ENCODE measurements at places on chromosomes 11 and 22.

GRCh38 chr11:120908461-120909181 is 115.3 kb upstream of the TBCEL start:
- no peak for DNase-seq

- DNase-seq = no peak
Measured at GRCh38 chr11:105274631-105275030, 135.1 kb upstream of the CARD18 start.

DNA sequence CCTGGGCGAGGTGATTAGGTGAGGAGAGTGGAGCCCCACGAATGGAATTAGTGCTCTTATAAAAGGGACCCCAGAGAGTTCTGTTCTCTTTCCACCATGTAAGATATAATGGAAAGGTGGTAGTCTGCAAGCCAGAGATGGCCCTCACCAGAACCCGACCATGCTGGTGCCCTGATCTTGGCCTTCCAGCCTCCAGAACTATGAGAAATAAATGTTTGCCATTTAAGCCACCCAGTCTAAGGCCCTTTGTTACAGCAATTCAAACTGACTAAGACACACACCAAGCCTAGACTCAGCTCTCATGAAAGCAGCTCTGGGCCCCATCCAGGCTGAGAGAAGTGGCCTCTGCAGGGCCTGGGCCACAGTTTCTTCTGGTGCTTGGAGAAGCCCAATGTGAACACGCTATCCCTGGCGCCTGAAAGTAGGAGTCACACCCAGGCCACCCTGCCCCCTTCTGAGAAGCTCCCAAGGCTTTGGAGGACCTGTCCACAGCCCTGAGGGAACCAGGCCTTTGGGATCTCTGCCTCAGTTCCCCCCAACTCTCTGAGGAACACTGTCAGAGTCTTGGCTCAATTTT is 35.3 kb upstream of the LYVE1 start:
- DNase-seq = no peak

GRCh38 chr11:2889362-2890273 is 4.0 kb upstream of the CDKN1C start:
- no peak for DNase-seq

- no peak for DNase-seq
Measured at GRCh38 chr11:47359586-47359985, 7.1 kb upstream of the MYBPC3 start.

DNA sequence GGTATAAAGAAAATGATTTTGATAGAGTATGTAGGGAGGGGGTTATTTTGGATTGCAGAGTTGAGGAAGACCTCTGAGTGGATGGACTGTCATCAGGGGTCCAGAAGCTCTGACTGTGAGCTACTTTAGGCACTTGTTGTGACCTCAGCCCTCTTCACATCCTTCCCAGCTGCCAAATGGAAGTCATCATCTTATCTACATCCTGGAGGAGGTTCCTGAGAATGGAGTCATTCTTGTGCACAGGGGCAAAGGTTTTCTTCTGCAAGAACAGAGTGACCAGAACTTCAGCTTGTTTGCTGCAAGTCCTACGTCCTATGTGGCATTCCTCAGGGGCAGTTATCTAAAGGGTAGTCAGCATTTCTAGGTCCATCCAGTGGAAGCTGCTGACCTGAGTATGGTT is 393.8 kb downstream of the AASDHPPT start:
- DNase-seq = no peak

- DNase-seq = peak; percentile 74
Measured at GRCh38 chr22:21642584-21643448, 714 bp downstream of the SDF2L1 start.

DNA sequence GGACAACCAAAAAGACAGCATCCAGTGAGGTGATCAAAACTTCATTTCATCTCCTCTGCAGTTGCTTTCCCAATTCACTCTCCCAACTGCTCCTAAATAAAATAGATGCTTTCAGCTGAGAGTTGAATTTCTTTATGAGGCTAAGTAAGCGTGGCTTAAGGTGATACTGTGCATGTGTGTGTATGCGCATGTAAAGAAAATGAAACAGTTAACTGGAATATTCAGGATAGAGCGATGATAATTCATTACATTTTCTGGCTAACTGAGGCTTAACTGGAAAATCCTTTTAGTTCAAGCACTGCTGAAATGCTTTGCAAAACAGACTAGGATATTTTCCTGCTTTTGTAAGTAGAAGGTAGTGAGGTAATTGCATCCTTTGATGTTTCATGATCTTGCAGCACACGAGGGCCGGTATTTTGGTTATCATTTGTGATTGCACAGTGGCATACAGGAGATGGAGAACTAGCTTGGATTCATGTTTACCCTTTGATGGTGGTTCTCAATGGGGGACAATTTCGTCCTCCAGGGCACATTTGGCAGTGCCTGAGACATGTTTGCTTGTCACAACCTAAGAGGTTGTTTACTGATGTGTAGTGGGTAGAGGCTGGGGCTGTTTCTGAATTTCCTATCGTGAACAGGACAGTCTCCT is 71.2 kb downstream of the ZBTB16 start:
- no peak for DNase-seq

DNA sequence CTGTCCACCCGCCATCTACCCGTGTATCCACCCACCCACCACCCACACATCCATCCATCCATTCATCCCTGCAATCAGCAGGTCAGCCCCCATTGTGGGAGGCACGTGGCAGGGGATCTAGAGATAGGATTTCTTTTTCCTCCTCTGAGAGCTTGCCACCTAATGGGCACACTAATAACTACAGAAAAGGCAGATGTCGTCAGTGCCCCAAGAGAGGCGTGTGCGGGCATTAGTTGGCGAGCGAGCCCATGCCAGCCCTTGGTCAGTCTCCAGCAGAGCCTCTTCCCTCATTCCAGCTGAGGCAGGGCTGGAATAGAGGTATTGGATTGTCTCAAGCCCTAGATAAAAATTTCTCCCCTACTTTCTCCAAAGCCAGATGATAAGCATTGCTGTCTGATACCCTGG is 9.7 kb downstream of the USP2 start:
- no peak for DNase-seq

GRCh38 chr11:75351791-75352587 is 528 bp upstream of the ARRB1 start:
- peak; percentile 85 for DNase-seq

- no peak for DNase-seq
Measured at GRCh38 chr22:24437091-24437490, 9.7 kb downstream of the ADORA2A start.

GRCh38 chr11:45384711-45385241 is 98.6 kb upstream of the SYT13 start:
- no peak for DNase-seq

GRCh38 chr11:131688048-131688693 is 317.8 kb downstream of the NTM start:
- no peak for DNase-seq

DNA sequence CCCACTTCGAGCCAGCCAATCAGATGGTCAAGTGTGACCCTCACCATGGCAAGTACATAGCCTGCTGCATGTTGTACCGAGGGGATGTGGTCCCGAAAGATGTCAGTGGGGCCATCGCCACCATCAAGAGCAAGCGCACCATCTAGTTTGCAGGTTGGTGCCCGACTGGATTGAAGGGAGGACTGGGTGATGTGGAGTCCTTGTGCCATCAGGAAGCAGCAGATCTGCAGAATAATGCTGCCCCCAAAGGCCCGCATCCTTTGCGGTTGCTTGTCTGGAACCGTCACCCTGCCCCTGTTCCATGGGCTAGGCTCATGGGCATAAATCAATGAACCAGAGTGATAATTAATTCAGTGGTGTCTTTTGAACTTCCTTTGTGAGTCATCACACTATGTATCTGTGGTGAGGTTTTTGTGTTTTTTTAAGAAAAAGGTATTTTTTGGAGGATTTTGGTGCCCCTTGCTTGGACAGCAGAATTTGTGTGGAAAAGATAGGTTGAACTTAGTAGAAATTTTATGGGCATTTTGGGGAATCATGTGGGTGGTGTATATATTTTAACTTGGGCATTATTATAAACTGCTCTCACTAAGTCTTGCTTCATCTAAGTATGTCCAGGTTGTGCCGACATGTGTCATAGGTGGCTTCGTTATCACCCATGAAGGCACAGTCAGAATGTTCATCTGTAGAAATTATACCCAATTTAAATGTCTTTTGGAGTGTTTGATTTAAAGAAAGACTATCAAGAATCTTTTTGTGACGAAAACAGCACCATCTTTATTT is 22.3 kb downstream of the LRRC74B start:
- DNase-seq = no peak

DNA sequence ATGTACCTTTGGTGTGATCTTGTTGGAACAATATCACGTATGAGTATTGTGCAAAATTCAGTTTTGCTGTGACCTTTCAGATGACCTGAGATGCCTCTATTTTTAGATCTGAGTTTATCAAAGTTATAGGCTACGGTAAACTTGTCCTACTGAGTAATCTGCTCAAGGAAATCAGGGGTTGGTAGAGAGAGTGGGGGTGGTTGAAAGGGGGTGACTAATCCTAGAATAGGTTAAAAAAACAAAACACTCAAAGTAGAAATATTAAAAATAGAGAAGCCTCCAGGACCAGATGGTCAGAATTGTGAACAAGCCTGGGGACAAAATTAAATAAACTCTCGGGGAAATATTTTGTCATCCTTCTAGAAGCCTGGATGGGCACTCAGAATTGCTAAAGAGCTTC is 59.9 kb upstream of the C11orf87 start:
- no peak for DNase-seq

- DNase-seq = no peak
Measured at GRCh38 chr22:40326905-40327735, 19.2 kb upstream of the ADSL start.

DNA sequence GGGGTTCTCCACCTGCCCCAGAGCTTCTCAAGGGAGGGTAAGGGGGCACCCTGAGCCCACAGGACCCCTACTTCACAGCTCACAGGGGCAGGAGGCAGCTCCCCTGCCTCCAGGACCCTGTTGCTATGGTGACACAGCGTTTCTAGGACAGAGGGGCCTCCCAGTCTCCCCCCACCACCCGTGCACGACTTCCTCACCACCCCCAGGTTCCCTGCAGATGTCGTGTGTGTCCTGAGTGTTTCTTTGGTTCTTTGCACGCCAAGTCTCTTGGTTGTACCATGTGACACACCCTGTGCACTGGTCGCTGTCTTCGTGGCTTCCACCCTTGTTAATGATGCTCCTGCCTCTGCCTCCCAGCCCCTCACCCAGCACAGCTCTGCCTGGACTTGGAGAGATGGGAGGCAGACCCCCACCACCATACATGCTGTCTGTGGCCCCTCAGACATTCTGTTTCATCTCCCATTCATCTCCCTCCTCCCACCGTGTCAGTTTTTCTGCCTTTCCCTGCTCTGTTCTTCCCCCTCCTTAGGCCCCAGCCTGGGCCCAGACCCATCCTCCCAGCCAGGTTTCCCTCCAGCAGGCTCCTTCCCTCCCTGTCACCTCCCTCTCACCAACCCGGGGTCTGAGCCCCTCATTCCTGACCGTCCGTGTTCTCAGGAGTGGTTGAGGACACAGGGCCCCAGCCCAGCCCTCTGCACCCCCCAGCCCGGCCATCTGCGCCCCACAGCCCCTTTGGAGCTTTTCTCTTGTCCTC is 24.5 kb upstream of the RAB1B start:
- no peak for DNase-seq

- DNase-seq = no peak
Measured at GRCh38 chr22:27719535-27720227, 81.9 kb downstream of the MN1 start.

DNA sequence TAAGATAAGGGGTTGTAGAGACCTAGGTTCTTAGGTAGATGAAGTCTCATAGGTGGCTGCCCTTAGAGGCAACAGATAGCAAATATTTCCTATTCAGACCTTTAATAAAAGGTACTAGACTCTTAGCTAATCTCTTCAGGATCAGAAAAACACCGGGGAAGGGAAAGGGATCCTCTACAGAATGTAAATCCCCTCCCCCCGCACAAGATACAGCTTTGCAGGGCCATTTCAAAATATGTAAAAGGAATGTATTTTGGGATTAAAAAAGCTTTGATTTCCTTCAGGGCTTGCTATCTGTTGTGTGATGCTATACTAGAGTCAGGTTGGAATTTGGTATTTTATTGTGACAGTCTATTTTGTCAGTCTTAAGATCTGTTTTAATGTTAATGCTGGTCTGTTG is 113.2 kb downstream of the SWAP70 start:
- no peak for DNase-seq

DNA sequence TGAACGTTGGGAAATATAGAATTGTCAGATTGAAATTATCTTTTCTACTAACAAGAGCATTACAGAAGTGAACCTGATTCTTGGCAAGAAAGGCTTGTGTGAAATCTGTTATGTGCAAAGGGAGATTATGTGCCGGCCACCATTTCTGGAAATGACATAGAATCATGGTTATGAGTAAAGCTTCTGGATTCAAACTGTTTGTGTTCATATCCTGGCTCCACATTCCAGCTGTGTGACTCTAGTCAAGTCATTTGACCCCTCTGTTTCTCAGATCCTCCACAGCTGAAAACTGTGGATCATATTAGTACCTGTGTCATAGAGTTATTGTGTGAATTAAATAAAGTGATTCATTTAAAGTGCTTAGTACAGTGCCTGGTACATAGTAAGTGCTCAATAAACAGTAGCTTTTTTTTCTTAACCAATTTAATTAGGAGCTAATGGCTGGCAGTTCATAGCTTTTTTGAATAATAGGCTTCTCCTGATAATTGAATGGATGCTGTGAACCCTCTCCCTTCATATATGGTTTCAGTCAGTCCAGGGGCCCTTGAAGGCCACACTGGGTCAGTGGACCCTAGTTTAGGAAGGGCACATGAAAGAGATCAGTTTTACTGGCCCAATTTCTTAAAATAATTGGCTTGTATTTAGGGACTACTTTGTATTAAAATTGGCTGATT is 34.6 kb downstream of the EHF start:
- DNase-seq = no peak

DNA sequence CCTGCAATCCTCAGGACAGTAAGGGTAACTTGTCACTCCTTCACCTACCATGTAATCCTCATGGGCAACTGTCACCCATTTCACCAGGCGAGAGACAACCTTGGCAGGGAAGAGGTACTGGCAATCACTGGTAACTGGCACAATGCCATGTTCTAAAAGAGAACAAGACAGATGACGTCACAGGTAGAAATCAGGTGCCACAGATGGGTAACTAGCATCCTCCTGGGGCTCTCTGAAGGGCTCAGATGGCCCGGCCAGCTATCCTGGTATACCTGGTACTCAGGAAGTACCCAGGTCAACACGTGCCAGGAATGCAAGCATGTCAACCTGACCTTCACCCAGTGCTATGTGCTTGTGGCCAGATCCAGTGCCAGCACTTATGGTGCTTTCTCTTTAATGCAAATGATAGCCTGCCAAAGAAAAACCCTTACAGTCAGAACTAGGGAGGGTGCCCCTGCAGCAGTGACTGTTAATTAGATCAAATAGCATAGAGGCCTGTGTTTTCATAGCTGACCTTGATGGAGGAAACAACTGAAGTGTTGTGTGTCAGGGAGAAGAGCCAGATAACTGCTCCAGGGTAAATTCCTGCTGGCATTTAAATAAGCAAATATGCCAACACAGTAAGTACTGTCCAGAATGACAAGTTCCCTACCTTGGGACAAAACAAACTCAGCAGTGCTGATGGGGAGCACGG is 36.2 kb downstream of the THOC5 start:
- no peak for DNase-seq

GRCh38 chr11:14029971-14030920 is 67.7 kb downstream of the SPON1 start:
- no peak for DNase-seq

GRCh38 chr11:104637662-104638170 is 260.5 kb downstream of the CASP12 start:
- DNase-seq = no peak

GRCh38 chr22:30841273-30841672 is 127.3 kb downstream of the MORC2 start:
- no peak for DNase-seq

GRCh38 chr11:14614091-14614622 is 29.4 kb upstream of the PDE3B start:
- no peak for DNase-seq

GRCh38 chr22:23067023-23067650 is 3.2 kb upstream of the GNAZ start:
- no peak for DNase-seq

All from SK-N-DZ (cell line).